ENCODE measurements at places on chromosomes 1 and 21.

DNA sequence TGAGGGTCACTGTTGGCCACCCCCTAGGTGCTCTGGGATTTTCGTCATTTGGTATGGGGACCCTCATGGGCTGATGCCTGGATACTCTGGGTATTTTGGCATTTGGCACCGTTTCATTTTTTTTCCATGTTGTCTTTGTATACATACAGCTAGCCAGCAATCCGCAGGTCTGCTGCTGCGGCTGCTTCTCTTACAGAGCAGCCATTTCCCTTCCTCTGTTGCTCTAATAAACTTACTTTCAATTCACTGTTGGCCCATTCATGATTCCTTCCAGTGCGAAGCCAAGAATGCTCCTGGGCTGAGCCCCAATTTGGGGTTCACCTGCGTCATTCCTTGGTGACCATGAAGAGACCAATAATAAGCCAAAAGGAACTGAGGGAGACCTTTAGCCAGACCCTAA, 21.5 kb downstream of the GON4L start:
- DNase-seq = no peak

DNA sequence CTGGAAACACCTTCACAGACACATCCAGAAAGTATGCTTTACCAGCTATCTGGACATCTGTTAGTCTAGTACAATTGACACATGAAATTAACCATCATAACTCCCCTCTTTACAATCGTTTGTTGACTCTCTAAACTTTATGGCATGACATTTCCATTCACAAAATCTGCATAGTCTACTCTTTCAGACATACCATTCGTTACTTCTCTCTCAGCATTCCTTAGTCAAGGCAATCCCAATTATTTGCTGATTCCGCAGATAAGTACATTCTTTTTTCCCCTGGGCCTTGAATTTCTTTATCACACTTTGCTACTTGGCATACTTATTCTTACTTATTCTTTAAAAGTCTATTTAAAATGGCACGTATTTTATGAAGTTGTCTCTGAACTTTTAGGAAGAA, 15.1 kb upstream of the CRB1 start:
- DNase-seq = no peak

- no peak for DNase-seq
These were observed 342.6 kb upstream of the PKN2 start for GRCh38 chr1:88341447-88341846.

- no peak for DNase-seq
These were observed 1512.0 kb upstream of the PRMT6 start for GRCh38 chr1:105544475-105544874.

DNA sequence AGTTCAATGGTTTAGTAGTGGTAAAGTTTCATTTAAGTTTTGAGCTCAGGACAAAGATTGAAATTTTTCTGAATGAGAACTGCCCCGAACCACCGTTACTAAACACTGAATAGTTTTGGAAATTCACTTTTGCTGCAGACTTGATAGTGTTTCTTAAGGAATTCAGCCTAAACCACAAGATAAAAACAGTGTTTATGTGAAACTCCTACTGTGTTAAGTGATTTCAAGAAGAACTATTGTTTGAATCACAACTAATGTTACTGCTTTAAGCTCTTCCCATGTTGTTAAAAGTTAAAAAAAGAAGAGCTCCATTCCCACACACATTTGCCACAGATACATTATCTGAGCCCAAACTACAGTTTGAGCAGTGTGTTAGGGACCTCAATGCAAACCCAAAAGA, 159.2 kb downstream of the DYRK1A start:
- DNase-seq = no peak

DNA sequence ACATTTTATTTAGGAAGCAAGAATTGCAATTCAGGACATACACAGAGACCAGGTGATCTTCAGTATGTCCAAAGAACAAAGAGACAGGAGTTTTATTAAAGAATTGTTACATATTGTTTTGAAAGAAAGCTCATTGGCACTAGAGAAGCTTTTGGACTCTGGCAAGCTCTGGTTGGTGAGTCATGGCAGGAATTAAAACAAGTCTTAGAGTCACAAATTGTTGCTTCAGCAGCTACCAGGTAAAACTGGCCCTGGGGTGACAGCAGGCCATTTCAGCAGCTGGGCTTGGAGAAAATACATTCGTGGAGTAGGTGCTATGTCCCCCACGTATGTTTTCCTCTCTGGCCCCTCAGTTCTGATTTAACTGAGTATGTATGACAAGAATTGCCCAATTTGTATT, 58.8 kb downstream of the MAP3K21 start:
- no peak for DNase-seq

GRCh38 chr1:192901500-192901899, 92.7 kb downstream of the RGS2 start:
- DNase-seq = no peak

DNA sequence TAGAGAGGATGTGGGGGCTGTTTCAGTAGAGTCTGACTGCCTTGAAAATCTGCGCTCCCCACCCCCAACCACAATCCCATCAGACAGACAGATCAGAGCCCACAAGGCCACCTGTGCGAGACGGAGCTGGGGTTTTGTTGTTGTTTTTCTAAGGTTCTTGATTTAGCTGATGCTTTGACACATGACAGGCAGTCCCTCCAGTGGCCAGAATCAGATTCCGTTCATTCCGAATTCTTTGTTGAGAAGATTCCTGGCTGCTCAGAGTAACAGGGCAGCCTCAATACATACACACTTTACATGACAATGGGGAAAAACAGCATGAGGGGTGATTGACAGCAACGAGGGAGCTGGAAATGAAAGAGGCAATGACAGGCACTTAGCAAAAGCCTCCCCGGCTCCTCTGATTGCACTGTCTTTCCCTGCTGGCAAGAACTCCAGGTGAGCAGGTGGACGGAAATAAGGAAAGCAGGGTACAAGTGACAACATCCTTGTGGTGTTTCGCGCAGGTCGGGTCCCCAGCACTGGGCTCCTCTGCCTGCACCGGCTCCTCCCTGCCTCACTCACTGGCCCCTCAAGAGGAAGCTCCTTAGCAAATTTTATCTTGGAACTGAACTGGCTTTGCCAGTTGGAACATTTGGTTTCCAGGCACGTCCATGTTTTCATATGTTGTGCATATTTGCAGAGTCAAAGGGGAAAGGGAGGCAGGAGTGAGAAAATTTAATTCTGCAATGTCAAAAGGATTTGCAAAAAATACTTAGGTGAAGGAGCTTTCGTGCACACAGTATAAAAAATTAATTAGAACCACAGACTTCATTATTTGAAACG, 148.7 kb downstream of the PGBD5 start:
- no peak for DNase-seq

DNA sequence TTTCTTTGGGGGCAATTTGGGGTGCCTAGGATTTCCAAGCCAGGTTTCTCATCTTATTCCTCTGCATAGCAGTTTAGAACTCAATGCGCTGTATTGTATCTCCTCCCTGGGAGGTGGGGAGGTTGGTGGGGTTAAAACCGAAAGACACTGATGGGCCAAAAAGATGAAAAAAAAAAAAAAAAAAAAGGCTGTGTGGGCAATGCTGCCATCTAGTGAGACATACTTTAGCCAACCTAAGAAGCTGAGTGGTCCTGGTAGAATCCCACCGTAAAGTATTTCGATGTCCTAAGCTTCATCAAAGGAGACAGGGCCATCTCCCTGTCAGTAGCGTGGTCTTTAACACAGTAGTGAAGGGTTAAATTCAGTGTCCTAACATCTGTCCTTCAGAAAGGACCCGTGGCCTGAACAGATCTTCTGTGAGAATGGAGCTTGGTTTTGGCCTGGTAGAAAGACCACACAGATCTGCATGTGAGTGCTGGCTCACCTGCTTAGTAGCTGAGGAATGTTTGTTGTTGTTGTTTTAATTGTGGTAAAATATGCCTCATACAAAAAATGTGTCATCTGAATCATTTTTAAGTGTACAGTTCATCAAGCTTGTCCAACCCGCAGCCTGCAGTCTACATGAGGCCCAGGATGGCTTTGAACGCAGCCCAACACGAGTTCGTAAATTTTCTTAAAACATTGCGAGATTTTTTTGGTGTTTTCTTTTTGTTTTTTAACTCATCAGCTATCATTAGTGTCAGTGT, 226.2 kb downstream of the KIF26B start:
- DNase-seq = no peak

DNA sequence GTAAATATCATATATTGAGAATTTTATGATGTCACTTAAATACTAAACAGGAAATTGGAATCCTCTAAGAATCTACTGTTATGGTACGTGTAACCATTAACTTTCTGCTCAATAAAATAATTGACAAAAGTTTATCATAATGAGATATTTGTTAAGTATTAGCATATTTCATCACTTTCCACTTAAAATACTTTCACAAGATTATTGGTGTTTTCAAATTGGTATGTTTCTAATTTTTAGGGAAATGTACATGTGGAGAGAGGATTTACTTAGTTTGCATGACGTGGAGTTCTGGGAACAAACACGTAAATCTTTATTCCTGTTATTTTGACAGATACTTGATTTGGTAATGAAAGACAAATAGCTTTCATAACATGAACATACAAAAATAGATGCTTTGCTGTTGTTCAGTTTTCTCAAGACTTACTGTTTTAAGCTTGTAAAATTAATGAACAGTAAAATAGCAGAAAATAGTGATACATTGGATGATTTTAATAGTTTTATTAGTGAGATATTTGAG, 1.6 kb downstream of the SRSF11 start:
- DNase-seq = no peak

All from suppressor macrophage treated with lipopolysaccharide for 4 hours (primary cell).